Kidney (tissue), 22 donors: ENCODE measurements at places on chromosomes 2 and 18. TPM values are rescaled to one million over a fixed set of nuclear protein-coding genes. Genes with fewer than 3 reads are reported as not detected.

- H3K27ac ChIP-seq, result peak overlapping the region; percentile 66
- no peak overlapping the region for H3K4me3 ChIP-seq
- H3K4me1 ChIP-seq, result peaks cover 13% of the 10 kb centered on the region
- no peaks in the 10 kb centered on the region for H3K27me3 ChIP-seq
- DNase-seq, result no peak
Observed at GRCh38 chr2:160381425-160381951, 112.1 kb downstream of the RBMS1 start.

GRCh38 chr2:11499081-11499743, 33.3 kb upstream of the E2F6 start:
- no peak for DNase-seq
- H3K4me1 ChIP-seq, result peaks cover 3% of the 10 kb centered on the region
- no peaks in the 10 kb centered on the region for H3K36me3 ChIP-seq
- no peaks in the 10 kb centered on the region for H3K27me3 ChIP-seq
- no peak overlapping the region for H3K27ac ChIP-seq

DNA sequence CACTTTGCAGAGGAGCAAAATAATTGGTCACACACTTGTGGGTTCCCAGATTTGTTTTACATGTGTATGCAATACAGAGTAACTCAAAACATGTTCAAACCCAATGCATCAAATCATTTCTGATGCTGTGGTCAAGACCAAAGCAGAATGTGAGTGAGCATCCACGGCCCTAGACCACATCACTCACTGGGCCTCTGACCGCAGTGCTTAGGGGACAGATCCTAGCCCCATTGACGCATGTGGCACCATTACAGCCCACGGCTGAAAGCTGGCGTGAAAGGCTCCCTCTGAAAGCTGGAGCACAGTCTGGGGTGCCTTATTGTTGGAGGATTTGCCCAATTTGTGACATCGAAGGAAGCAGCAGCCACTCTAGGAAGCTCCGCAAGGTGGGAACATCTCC, 498.8 kb upstream of the TCF4 start:
- DNase-seq, result no peak
- no peak overlapping the region for H3K4me3 ChIP-seq
- H3K27me3 ChIP-seq, result no peaks in the 10 kb centered on the region
- no peaks in the 10 kb centered on the region for H3K36me3 ChIP-seq
- no peak overlapping the region for H3K27ac ChIP-seq
- no peaks in the 10 kb centered on the region for H3K4me1 ChIP-seq

DNA sequence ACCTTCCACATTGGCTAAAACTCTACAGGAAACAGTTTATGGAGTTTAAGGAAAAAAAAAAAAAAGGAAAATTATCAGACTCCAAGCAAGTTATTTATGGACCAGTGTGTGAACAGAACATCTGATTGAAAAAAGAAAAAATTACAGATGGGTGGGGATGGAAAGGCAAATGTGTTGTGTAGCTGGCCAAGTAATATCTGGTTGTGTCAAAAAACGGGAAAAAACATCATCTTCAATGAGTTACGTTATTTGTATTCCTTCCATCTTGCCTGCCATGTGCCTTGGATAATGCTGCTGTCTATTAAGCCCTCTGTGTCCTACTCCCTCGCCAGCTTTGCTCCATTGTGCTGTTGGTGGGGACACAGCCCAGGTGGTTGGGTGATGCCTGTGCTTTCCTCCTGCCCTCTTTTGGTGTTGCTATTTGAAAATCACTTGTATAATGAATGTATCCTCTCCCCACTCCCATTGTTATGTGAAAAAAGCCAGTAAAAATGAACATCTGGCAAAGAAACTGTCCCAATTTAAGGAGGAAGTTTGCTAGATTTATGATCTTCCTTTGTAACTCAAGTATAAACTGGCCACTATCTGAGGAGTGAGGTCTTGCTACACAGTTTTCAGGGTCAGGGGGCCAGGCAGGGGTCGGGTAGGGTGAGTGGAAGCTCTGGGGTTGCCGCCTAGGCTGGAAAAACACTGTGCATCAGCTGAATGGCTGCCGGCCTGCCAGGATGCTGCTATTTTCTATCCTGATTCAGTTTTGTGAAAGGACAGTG, 155.9 kb downstream of the FMNL2 start:
- peak; percentile 68 for DNase-seq
- no peak overlapping the region for H3K4me3 ChIP-seq
- no peaks in the 10 kb centered on the region for H3K27me3 ChIP-seq
- H3K27ac ChIP-seq, result peak overlapping the region; percentile 25

DNA sequence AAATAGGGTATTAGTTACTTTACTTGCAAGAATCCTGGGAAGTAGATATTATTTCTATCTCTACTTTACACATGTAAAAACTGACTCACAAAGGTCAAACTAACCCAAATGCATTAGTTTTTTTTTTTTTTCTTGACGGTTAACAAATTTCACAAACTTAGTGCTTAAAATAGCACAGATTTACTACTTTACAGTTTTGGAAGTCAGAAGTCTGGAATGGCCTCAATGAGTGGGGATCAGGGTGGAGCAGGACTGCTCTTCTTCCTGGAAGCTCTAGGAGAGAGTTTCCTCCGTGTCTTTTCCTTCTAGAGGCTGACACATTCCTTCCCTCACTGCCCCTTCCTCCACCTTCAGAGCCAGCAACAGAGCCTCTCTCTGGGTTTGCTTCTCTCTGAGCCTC, 117.2 kb downstream of the COL6A3 start:
- H3K27ac ChIP-seq, result no peak overlapping the region
- H3K4me1 ChIP-seq, result peaks cover 4% of the 10 kb centered on the region
- no peaks in the 10 kb centered on the region for H3K27me3 ChIP-seq
- H3K4me3 ChIP-seq, result no peak overlapping the region

DNA sequence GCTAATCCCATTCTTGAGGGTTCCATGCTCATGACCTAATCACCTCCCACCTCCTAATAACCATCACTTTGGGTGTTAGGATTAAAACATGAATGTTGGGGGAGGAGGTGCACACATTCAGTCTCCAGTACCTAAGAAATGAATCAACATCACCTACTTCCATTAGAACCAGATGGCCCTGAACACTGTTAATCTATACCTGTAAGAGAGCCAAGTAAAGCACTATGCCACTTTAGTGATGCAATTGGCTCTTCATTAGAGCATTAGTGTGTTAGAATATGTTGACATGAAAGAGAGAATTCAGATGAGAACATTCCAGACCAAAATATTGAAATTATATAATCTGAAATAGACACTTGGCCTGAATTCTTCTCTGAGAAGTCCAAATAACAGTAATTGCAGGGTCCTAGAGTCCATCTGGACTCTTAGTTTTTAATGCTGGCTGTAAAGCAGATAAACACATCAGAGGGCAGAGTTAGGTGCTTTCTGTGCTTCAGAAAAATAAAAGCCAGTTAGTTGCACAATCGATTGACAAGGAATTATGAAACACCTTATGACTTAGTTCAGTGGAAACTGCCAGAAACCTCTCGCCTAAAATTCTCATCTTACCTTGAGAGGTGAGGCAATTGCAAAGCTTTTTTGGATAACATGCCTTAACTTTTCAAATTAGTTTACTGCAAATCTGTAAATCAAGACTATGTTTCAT, 923.7 kb downstream of the SLC4A3 start:
- H3K27me3 ChIP-seq, result no peaks in the 10 kb centered on the region
- H3K4me1 ChIP-seq, result no peaks in the 10 kb centered on the region
- no peak for DNase-seq

- no peaks in the 10 kb centered on the region for H3K36me3 ChIP-seq
- peak; percentile 78 for DNase-seq
Observed at GRCh38 chr2:65275141-65275915, 47.7 kb downstream of the ACTR2 start.

GRCh38 chr2:174713686-174714085, 50.6 kb downstream of the CHRNA1 start:
- H3K27ac ChIP-seq, result no peak overlapping the region
- no peak overlapping the region for H3K4me3 ChIP-seq
- no peaks in the 10 kb centered on the region for H3K36me3 ChIP-seq
- no peaks in the 10 kb centered on the region for H3K27me3 ChIP-seq

- H3K4me1 ChIP-seq, result no peaks in the 10 kb centered on the region
- no peak overlapping the region for H3K4me3 ChIP-seq
- no peaks in the 10 kb centered on the region for H3K27me3 ChIP-seq
- DNase-seq, result no peak
- peaks cover 17% of the 10 kb centered on the region for H3K36me3 ChIP-seq
Observed at GRCh38 chr2:121502246-121502645, 28.4 kb upstream of the RNU4ATAC start.

- H3K27me3 ChIP-seq, result no peaks in the 10 kb centered on the region
- H3K4me3 ChIP-seq, result no peak overlapping the region
- no peaks in the 10 kb centered on the region for H3K36me3 ChIP-seq
- no peak for DNase-seq
- peaks cover 4% of the 10 kb centered on the region for H3K4me1 ChIP-seq
- no peak overlapping the region for H3K27ac ChIP-seq
Observed at GRCh38 chr18:8603663-8604520, 5.3 kb upstream of the RAB12 start.

DNA sequence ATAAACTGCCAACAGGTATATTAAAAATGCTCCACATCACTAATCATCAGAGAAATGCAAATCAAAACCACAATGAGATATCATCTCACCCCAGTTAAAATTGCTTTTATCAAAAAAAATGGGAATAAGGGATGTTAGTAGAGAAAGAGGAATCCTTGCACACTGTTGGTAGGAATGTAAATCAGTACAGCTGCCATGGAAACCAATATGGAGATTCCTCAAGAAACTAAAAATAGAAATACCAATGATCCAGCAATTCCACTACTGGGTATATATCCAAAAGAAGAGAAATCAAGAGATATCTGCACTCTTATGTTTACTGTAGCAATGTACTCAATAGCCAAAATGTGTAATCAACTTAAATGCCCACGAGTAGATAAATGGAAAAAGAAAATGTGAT, 40.6 kb downstream of the ZRANB3 start:
- peaks cover 3% of the 10 kb centered on the region for H3K36me3 ChIP-seq
- H3K27me3 ChIP-seq, result no peaks in the 10 kb centered on the region
- H3K4me1 ChIP-seq, result no peaks in the 10 kb centered on the region
- DNase-seq, result no peak
- H3K27ac ChIP-seq, result no peak overlapping the region

DNA sequence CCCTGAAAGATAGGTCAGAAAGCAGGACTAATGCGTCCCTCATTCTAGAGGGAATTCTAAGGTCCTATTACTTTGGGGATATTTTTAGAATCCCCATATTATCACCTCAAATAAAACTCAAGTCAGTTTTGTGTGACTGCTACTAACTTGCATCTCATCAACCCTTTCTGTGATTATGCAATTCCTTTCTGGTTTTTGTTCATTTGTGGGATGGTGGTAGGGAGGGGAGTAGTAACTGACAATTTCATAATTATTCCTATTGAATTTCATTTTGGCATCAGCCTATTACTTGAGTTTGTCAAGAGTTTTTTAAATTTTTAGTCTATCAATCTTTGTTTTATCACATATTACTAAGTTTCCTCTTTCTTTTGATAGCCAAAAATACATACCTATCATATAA, 28.4 kb upstream of the TANK start:
- no peak for DNase-seq
- H3K4me1 ChIP-seq, result no peaks in the 10 kb centered on the region
- no peak overlapping the region for H3K4me3 ChIP-seq
- H3K27me3 ChIP-seq, result no peaks in the 10 kb centered on the region
- no peak overlapping the region for H3K27ac ChIP-seq

DNA sequence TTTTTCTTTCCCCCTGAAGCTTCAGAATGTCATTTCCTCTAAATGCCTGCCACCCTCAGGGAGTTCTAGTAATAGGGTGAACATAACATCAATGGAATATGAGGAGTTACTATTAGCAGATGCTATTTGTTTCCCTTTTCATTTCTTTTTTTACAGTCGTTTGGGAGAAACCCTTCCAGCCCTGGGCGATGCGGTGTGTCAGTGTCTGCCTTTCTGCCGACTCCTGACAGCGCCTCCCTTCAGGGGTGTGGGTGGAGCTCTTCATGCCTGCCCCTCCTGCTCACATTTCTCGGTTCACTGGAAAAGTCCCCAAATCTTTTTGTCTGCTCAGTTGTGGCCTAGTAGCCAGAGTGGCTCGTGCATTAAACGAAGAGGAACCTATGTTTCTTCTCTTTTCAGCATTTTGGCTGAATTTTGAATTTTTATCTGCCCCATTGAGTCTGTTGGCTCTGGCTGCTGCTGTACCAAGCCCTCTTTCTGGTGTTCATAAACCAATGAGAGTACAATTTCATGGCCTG, 72.3 kb downstream of the FMNL2 start:
- H3K36me3 ChIP-seq, result no peaks in the 10 kb centered on the region
- H3K27ac ChIP-seq, result peak overlapping the region; percentile 5
- H3K27me3 ChIP-seq, result no peaks in the 10 kb centered on the region
- peak; percentile 52 for DNase-seq

GRCh38 chr18:42956287-42956686, 159.2 kb downstream of the RIT2 start:
- no peaks in the 10 kb centered on the region for H3K36me3 ChIP-seq
- no peak for DNase-seq
- H3K27me3 ChIP-seq, result no peaks in the 10 kb centered on the region
- H3K4me1 ChIP-seq, result no peaks in the 10 kb centered on the region

DNA sequence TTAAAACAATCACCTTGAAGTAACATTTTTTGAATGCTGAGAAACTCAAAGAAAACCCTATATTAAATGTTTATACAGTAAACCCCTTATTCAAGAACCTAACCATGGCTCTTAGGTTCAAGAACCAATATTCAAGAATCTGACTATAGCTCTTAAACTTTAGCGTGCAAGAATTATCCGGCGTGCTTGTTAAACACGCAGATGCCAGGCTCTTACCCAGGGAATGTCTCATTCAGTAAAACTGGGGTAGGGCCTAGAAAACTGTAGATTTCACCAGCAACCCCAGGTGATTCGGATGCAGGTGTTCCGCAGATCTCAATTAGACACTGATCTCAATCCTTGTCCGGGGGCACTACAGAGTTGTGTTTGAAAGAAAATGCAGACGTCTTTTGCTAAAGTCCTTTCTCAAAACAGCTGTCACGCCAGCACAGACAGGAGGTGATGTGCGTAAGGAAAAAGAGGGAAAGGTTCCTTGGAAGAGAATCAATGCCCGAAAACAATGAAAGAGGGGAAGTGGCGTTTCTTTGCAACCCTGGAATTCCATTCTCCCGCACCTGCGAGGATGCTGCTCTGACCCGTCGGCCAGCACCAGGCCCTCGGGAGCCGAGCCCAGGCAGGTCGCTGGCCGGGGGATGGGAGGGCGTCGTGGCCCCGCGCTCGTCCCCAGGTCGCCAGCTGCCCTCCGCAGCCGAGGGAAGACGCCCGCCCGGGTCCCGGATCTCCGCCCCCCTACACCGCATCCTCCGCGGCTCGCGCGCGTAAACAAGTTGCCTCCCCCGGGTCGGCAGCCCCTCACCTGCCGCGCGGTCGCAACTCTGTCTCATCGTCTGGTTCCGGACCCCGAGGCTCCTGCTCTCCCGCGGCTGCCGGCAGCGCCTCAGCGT, 851 bp downstream of the EIF2AK3 start:
- DNase-seq, result peak; percentile 61
- H3K27ac ChIP-seq, result peak overlapping the region; percentile 97

The C2orf78 gene
- total RNA-seq, result not detected

The FEV gene
- total RNA-seq, result not detected

The CMPK2 gene
- 4.5 TPM for total RNA-seq

The MYO5B gene
- 43.8 TPM for total RNA-seq

The CPS1 gene
- total RNA-seq, result 6.7 TPM

The MAP2 gene
- total RNA-seq, result 11.4 TPM

The CCDC74A gene
- 9.5 TPM for total RNA-seq
